ENCODE measurements at places on chromosomes 3 and 15.

DNA sequence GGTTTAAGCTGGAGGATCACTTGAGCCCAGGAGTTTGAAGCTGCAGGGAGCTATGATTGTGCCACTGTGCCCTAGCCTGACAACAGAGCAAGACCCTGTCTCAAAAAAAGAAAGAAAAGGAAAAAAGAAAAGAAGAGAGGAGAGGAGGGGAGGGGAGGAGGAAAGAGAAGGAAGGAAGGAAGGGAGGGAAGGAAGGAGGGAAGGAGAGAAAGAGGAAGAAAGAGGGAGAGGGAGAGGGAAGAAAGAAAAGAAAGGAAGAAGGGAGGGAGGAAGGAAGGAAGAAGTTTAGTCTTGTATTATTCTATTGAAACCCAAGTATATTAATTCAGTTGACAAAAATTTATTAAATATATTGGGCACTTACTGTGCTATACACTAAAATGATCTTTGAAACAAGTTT is 11.5 kb downstream of the GOLM2 start:
- DNase-seq: no peak

GRCh38 chr3:135516143-135516542 is 449.4 kb upstream of the PPP2R3A start:
- no peak for DNase-seq

- DNase-seq: no peak
Measured at GRCh38 chr3:39185959-39186691, 6.3 kb downstream of the XIRP1 start.

GRCh38 chr15:88337993-88338392 is 81.5 kb upstream of the NTRK3 start:
- DNase-seq: no peak

GRCh38 chr15:60669351-60669750 is 190.4 kb upstream of the ICE2 start:
- DNase-seq: no peak

DNA sequence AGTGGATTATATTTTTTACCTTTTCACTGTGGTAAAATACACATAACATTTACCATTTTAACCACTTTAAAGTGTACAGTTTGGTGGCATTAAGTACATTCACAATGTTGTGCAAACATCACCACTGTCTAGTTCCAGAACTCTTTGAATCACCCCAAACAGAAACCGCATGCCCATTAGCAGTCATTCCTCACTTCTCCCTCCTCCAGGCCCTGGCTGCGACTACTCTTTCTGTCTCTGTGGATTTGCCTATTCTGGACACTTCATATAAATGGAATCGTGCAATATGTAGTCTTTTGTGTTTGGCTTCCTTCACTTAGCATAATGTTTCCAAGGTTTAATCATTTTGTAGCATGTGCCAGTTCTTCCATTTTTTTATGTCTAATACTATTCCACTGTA is 409.8 kb downstream of the NTRK3 start:
- no peak for DNase-seq

DNA sequence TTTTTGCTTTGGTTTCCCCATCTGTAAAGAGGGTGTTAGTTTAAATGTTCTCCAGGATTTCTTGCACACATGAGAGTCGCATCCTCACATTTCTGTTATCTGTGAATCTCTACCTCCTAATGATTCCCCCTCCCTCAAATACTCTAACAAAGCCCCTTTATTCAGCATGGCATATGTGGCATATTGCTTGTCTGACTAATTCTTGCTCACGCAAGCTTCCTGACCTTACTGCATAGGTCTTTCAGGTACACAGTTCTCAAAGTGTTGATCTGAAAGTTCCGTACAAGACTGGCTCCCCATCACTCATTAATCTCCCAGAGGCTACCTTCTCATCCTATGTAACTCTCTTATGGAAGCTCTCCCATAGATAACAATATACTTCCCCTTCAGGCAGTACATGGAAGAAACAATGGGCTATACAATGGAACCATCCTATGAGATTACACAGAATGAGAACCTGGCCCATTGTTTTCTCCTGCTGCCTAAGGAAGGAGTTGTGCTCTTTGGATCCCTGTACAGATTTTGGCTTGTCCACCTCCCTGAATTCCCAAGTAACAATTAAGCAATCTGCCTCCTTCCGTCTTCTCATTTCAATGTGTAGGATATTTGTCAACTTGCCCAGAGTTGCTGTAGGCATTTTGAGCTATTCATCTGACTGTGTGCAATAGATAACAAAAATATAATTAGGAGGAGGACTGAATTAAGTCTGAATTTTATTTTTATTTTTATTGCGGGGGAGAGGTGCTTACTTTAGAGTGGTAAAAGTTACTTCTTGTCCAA is 51.0 kb downstream of the PPARG start:
- no peak for DNase-seq

DNA sequence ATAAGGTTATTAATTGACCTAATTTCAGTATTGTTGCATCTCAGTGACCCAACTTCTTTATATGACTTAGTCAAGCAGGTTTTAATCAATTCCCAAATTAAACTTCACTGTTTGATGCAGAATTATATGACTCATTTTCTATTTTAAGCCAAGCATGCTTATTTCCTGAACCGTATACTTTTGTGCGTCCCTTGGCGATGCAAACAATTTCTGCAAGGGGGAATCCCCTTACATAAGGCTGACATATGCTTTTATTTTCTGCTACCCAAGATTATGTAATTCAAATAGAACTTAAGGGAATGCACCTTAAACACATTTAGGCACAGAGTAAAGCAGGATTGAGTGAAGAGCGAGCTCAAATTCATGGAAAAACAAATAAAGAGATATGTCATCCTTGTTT is 303.9 kb downstream of the PDCD6IP start:
- DNase-seq: no peak

GRCh38 chr15:70142322-70143191 is 44.8 kb upstream of the TLE3 start:
- peak; percentile 35 for DNase-seq

- no peak for DNase-seq
Measured at GRCh38 chr3:55691141-55691540, 204.0 kb upstream of the WNT5A start.

GRCh38 chr3:101879102-101879501 is 29.8 kb downstream of the NFKBIZ start:
- no peak for DNase-seq

- no peak for DNase-seq
Measured at GRCh38 chr15:65408324-65409035, 14.3 kb downstream of the IGDCC4 start.
